ENCODE measurements at places on chromosomes 1 and 21.

DNA sequence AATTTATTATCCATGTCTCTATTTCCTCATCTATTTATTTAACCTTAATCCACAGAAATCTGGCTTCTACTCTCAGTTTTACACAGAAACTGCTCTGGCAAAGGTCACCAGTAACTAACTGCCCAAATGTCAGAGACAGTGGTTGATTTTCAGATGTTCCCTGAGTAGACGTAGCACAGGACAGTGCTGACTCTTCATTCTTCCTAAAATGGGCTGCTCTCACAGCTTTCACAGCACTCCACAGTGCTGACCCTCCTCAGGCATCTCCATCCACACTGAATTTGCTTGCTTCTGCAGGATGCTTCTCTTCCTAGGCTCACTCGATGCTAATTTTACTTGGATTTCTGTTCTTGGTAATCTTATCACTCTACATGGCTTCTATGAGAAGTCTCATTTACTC lies 508.2 kb upstream of the ZRANB2 start:
- DNase-seq, result no peak

DNA sequence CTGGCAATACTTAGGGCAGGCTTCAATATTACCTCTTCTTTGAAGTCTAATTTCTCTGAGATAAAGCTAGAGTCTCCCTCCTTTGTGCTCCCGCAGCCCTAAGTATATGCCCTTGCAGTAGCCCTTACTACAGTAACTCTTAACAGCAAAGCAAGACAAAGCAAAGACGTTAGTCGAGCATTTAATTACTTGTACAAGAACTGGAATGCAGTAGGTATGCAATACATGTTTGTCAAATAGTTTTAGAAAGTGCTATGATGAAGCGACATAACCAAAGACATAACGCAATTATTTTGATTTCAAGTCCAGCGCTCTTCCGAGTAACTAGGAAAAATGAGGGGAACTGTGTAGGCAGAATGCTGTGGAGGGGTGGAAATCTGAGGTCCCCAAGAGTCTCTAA lies 1.6 kb downstream of the P3H1 start:
- DNase-seq, result no peak

- no peak for DNase-seq
Measured at GRCh38 chr1:174968750-174969244, 30.9 kb upstream of the CACYBP start.

DNA sequence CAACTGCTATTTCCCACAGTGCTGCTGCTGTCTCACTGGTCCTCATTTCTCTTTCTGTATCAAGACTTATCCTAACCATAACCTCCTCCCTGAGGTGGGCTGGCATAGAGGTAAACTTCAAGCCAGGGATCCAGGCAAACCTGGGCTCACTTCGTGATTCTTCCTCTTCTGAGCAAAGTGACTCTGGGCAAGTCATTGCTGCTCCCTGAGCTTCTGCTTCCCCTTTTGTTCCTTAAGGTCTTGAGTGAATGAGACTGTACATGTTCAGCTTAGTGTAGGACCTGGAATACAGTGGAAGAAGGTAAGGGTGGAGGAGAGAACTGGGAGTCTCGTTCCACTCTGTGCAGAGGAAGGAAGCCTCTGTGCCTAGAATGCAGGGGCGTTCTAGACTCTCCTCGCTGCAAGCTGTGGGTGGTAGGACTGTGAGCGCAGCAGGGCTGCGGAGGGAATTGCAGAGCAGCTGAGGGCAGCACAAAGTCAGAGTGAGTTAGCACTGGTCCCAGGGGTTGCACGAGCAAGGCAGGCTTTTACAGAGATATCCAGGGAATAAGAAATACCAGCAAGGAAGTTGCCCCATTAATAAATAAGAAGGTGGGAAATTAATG lies 11.4 kb upstream of the ERI3 start:
- no peak for DNase-seq

- no peak for DNase-seq
Measured at GRCh38 chr1:168442931-168443330, 100.9 kb downstream of the XCL2 start.

DNA sequence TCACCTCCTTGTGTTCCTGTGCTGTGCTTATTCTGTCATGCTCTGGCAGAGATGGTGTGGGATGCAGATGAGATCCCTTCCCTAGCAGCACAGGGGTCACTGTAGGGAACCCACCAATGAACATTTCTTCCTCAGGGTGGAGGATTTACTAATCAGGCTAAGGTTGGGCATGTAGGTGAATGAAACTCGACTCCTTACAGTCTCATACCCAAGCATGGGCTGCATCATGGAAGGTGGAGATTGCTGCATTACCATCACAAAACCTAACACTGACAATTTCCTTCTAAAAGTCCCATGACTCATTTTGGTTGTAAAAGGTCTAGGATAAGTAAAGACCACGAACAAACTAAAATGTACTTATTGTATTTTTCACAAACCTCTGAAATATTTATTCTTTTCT lies 399.9 kb downstream of the DSCAM start:
- no peak for DNase-seq

GRCh38 chr21:43603233-43603626 lies 56.1 kb downstream of the HSF2BP start:
- no peak for DNase-seq

DNA sequence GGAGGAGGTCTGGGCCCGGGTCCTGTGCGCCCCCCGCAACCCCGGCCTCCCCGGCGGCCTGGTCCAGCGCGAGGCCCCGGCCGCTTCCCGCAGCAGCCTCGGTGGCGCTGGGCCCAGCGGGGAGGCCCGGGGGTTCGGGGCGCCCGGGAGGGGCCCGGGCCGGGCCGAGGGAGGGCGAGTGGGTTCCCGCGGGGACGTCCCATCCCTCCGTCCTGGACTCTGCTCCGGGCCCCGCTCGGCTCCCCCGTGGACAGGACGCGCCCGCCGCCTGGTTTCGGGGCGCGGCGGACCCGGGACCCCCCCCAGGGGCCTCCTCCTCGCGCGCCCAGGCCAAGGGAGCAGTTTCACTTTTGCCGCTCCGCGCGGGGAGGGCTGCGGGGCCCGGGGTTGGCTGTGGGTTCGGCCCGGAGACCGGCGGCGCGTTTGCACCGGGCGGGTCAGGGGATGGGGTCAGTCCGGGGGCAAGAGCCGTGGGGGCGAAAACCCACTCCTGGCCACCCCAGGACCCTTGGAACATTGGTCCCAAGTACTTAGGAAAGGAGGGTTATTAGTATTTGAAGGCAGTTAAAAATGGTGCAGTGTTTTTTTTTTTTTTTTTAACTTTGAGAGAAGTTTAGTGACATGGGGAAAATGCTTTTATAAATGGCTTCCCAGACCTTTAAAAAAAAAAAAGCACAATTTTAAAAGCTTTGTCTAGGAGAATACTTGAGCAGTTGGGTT lies 677 bp downstream of the AGPAT3 start:
- no peak for DNase-seq

- DNase-seq, result no peak
Measured at GRCh38 chr1:53511933-53512806, 53.0 kb downstream of the DMRTB1 start.

DNA sequence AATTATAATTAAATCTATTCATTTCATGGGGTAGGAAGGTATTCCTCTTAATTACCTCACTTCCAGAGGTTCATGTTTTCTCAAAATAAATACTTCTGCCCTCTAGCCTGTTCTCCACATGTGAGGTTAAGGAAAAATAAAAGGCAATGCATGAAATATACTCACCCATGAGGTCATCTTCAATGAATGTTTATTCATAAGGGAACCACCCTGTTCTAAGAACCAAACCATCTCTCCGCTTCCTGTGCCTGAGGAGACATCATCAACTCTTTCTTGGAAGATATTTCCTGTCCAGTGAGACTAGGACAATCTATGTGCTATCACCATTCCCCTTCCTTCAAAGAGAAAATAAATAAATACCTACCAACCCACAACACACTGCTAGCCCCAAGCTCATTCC lies 513.7 kb upstream of the PLXNA2 start:
- DNase-seq, result no peak

GRCh38 chr1:182391028-182391361 lies 595 bp downstream of the GLUL start:
- DNase-seq, result no peak

DNA sequence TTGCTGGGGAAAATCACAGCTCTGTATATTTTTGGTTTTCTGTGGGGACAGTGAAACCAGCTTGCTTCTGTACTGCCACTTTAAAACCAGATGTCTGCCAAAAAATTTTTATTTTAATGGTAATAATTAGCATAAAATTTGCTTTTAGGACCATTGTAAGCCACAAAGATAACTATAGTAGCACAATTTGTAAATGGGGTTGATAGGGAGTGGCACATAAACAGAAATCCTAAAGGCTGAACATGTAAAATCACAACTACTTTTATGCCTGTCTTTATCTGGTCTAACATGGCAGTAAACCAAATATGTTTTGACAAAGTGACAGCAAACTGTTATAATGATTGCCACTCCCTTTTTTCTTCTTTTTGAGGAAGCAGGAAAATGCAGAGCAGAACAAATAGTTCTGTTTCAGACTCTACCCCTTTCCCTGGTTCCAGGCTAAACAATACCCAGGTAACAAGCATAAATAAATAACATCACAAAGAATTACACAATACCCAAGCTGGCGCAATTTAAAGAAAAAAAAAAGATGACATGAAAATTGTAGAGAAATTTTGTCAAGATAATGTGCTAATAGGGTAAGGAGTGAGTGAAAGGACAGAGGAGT lies 24.0 kb upstream of the CCDC181 start:
- no peak for DNase-seq

DNA sequence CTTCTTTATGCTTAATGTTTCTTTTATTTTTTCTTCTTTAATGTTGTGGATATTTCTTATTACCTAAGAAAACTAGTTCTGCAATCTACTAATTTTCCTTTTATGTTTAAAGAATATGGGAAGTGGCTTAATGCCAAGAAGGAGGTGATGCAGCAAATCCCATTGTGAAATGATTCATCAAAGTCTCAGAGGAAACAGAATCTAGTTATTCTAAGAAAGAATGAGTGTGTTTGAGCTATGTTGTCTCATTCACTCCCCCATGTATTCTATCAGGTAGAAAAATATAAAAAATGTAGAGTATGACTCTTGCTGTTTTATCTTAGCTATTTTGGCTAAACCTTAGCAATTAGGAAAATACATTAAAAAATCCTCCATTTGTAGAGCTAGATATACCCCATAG lies 659.9 kb upstream of the RGS18 start:
- no peak for DNase-seq

GRCh38 chr1:56837244-56837939 lies 17.2 kb upstream of the C8A start:
- DNase-seq, result no peak

- no peak for DNase-seq
Measured at GRCh38 chr1:67514786-67515185, 84.6 kb upstream of the SERBP1 start.

- DNase-seq, result no peak
Measured at GRCh38 chr21:34519694-34520093, 7.7 kb upstream of the KCNE1 start.

DNA sequence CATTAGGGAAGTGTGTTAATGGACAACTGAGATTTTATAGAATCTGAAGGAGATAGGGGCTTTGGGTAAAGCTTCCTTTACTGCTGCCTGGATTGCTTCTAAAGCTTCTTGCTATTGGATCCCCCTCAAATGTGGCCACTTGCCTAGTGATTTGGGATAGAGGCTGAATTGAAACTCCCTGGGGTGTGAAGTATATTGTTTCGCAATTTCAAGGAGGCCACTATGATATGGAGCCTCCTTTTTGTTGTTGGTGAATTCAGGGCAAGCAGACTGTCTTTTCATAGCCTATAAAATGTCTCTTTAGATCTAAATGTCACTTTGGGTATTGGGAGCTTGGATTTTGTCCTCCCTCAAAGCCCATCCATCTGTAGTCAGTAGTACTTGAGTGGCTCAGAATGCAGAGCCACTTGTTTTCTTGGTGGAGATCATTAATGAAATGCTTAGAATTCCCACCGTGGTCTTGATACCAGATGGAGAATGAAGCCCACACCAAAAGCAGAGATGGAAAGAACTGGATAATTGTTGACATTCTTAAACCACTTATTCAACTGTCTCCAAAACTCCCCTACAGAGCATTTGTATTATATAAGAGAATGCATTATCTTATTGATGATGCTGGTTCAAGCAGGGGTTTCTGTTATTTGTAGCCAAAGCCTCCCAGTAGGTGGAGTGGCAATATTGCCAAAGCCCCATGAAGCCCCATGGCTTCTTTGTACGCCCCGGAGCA lies 144.3 kb upstream of the KCNE2 start:
- DNase-seq, result no peak

- DNase-seq, result peak; percentile 70
Measured at GRCh38 chr1:8423692-8424538, 106.0 kb downstream of the SLC45A1 start.

DNA sequence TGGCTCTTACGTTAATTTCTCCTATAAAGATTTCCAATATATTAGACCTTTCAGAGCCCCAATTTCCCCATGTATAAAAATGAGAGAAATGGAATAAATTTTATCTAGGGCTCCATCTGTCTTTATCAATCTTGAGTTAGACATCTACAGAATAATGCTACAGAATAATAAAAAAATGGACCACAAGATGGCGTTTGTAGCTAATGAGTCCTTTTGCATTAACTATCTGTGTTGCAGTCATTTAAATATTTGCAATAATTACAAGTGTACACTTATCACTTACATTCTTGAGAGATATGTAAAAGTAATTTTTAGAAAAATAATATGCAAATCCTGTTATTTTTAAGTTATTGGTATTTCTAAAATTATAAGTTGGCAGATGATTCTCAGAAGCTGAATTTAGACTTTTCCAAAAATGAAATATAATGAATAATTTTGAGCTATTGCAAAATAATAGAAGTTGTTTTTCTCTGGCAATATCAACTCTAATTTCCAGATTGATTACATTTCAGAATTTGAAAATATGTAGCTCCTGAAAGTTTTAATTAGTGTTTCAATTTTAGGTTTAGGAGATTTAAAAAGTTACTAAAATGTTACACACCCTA lies 87.7 kb downstream of the SNX7 start:
- DNase-seq, result no peak

DNA sequence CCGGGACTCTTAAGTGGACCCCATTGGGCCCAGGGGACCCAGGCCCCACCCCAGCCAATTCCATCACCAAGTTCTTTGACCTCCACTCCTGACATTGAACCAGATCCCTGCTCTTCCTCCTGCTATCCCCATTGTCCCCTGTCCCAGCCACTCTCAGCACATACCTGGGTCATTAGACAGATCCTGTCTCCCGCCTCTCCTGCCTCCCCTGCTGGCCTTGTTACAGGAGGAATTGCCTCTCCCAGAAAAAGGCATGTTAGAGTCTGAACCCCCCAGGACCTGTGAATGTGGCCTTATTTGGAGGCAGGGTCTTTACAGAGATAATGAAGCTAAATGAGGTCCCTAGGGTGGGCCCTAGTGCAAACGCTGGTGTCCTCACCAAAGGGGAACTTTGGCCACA lies 301.9 kb downstream of the NPHP4 start:
- DNase-seq, result no peak
